IPS DF 6.9 (cell line): ENCODE measurements at places on chromosomes 4 and X.

- DNase-seq: no peak
Observed at GRCh38 chrX:84218726-84219125, 30.7 kb upstream of the RPS6KA6 start.

DNA sequence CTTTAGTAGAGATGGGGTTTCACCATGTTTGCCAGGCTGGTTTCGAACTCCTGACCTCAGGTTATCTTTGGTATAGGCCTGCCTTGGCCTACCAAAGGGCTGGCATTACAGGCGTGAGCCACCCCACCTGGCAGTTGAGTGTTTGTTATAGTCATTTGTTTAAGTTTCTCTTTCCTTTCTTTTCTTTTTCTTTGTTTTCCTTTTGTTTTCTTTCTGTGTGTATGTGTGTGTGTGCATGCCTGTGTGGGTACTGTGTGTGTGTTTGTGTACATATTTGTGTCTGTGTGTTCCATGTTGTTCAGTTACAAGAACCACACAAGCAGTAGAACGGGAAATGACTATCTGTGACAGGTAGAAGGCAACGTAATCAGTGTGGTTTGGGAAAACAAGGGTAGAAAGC lies 624.9 kb downstream of the FSTL5 start:
- DNase-seq: no peak

DNA sequence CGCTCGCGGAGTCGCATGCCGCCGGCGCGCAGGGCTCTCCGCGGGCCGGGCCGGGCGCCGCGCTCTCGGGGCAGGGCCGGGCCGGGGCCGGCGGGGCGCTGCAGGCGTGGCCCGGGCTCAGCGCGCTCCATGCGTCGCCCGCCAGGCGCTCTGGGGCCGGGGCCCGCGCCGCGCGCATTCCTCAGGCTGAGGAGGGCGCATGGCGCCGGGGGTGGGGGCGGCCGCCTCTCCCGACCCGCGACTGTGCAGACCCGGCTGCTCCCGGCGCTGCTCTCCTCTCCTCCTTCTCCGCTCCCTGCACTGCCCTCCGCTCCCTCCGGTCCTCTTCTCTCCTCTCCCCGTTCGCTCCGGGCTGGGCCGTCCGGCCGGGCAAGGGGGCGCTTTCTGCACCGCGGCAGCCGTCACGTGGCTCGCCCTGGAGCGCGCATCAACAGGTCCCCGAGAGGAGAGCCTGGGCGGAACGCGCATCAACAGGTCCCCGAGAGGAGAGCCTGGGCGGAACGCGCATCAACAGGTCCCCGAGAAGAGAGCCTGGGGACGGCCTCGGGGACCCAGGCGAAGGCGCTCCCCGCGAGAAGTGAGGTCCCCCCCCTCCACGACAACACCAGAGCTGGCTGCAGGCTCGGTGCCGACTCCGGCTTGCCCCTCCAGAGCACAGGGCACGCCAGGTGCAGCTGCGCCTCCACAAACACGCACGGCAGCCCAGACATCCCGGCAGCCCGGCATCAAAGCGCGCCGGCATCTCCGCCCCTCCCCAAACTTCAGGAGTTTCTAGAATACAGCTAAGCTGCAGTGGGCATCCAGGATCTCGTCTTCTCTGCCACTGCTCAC lies 12.9 kb downstream of the PPP2R3B start:
- no peak for DNase-seq

GRCh38 chr4:117821834-117822233 lies 212.5 kb upstream of the NDST3 start:
- DNase-seq: no peak

GRCh38 chrX:154602226-154602625 lies 16.9 kb downstream of the CTAG1B start:
- DNase-seq: no peak

GRCh38 chr4:105797225-105797624 lies 88.6 kb downstream of the GSTCD start:
- DNase-seq: no peak

DNA sequence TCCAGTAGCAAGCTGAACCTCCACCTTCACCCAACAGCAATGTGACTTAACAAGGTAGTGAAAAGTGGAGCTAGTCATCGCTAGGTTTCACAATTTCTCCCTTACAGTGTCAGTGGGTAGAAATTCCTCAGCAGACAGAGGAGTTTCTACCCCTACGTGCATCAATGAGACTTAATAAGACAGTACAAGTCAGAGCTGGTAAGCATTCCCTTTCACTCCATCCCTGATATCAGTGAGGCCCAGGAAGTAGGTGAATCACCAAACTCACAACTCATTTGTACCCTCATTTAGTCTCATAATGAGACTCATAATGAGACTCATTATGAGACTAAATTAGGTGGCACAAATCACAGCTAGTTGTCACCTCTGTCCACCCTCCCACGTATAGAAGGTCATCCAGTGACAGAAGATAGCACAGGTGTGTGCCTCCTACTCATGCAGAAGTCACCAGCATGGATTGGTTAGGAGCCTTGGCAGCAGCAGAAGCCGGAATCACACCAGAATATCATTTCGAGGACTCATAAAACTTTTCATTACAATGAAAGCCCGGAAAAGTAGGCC lies 50.8 kb upstream of the NUDT10 start:
- no peak for DNase-seq

GRCh38 chr4:128983771-128984485 lies 109.4 kb downstream of the SCLT1 start:
- DNase-seq: no peak

DNA sequence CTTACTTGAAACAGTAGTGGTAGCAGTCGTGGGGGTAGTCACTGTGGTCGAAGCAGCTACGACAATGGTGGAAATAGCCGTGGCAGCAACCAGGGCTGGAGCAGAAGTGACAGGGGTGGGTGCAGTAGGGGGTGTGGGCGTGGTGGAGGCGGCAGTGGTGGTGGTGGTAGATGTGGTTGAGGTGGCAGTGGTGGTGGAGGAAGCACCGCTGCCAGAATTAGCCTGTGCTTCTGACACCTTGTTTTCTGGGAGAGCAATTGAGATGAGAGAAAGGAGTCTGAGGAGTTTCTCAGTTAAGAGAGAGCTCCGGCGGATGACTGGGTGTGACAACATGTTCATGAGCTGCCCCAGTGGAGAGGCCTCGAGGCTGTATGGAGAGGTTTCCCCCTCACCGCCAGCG lies 113.5 kb upstream of the HSD17B10 start:
- DNase-seq: no peak

DNA sequence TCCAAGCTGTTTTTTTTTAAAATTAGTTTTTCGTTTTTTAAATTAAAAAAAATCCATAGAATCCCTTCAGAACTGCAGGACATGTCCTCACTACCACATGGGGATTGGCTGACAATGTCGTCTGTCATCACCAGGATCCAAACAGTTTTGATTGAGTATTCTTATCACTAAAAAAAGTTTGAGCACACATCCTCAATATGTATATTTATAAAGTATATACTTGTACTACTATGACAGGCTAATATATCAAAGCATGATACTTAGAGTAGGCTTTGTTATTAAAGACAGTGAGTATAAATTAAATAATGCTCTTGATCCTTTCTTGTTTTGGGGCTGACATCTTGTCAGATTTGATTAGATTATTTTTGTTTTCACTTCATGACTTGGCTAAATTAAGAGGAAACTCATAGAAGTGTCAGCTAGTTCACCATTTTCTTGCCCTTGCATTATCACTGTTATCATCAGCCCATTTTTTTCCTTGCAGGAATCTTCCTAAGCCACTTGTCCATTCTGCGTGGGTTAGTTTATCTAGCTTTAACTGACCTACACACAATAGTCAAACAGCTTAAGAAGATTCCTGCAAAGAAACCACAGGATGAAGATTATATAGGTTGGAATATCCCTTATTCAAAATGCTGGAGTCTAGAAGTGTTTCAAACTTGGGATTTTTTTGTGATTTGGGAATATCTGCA lies 92.8 kb downstream of the AMMECR1 start:
- DNase-seq: no peak

DNA sequence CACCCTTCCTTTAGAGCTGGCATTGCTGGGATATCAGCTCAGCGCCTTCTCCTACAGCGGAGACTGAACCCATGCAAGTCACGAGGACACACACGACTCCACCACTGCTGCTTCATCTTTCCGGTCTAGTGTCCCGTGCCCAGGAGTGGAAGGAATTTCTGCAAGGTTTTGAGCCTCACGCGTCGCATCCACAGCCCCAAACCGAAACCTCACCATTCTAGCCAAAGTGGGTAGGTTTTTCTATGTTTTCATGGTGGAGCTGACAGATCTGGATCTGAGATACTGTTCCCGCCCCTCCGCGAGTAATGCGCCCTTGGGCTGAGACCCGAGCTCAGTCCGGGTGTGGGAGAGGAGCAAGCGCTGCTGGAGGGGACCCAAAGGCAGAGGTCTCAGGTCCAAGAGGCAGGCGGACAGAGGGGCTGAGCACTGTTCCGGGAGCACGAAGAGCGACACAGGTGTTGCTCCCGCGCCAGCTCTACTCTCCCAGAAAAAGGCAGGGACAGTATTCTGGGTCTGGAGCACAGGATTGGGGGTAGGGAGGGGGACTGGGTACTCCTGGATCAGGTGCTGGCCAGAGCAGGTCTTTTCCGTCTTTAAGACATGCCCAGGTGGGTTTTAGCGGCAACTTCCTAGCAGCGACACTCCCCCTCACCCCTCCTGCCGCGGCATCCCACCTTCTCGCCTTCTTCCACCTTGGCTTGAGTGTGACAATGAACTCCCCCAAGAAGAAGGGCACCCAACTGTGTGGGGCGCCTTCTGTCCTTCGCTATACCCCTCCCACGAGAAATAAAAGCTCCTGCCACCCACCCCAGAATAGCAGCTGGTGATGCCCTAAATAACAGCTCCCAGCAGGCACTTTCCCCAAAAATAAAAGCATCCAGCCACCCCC lies 1.8 kb downstream of the EPHA5 start:
- no peak for DNase-seq

DNA sequence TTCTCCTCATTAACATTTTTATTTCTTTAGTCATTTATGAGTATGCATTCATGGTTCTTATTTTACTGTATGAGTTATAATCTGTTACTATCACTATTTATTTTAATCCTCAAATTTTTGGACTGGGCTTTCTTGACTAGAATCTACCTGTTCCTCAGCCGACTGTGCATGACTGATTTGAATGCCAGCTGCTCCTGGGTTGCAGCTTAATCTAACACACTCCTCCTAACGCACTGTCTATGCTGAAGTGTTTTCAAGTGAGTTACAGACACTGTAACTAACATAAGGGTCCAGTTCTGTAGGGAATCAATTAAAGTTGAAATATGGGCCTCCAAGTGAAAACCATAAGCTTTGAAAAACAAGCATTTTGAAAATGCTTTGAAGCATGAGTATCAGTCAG lies 137.4 kb upstream of the ARSJ start:
- DNase-seq: no peak

DNA sequence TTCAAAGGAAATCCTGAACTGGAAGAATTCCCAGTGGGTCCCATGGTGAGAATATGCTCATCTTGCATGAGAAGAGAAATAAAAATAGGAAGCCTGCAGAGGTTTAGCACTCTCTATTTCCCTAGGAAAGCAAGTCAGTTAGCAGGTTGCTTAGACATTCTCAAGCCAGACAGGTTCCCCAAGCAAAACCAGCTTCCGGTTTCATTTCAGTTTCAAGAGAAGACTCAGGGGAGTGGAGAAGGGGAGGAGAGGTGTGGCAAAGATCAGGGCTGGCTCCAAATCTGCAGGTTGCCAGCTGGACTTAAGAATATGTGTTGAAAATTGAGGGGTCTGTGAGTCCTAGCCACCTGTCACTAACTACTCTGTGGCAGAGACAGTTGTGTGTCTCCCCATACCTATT lies 107.5 kb downstream of the CLNK start:
- DNase-seq: no peak

DNA sequence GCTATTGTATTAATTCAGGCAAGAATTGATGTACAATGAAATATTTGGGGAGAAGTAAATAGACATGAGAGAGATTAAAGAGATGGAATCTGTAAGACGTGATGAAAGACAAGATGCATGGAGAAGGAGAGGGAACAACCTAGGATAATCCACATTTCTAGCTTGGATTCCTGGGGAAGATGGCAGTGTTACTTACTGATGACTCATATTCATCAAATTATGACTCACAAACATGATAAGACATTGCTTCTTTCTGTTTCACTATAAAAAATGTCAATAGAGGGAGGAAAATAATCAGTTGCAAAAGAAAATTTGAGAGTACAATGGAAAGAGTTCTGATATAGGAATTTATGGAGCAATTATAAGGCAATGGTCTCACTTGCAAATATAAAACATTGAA lies 104.1 kb upstream of the BMP3 start:
- DNase-seq: no peak

- DNase-seq: no peak
Observed at GRCh38 chrX:17024886-17025285, 78.4 kb downstream of the REPS2 start.

DNA sequence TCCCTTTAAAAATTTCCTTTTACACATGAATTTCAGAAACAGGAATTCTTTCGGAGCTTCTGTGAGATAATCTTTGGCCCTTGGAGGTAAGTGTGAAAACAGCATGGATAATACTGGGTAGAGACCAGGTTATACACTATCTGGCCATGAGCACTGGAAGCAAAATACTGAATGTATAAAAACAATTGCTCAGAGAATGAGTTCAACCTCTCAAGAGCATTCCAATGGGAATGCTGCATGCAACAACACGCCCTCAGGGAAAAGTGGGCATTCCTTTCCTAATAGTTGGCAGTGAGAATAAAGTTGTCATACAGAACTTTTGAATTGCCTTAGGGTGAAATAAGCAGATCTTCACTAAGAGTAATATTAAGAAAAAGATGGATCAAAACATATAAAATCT lies 574.8 kb upstream of the DIPK2B start:
- DNase-seq: no peak

- DNase-seq: no peak
Observed at GRCh38 chr4:169236873-169237626, 33.7 kb downstream of the SH3RF1 start.

- no peak for DNase-seq
Observed at GRCh38 chr4:112170451-112170993, 25.3 kb downstream of the FAM241A start.

DNA sequence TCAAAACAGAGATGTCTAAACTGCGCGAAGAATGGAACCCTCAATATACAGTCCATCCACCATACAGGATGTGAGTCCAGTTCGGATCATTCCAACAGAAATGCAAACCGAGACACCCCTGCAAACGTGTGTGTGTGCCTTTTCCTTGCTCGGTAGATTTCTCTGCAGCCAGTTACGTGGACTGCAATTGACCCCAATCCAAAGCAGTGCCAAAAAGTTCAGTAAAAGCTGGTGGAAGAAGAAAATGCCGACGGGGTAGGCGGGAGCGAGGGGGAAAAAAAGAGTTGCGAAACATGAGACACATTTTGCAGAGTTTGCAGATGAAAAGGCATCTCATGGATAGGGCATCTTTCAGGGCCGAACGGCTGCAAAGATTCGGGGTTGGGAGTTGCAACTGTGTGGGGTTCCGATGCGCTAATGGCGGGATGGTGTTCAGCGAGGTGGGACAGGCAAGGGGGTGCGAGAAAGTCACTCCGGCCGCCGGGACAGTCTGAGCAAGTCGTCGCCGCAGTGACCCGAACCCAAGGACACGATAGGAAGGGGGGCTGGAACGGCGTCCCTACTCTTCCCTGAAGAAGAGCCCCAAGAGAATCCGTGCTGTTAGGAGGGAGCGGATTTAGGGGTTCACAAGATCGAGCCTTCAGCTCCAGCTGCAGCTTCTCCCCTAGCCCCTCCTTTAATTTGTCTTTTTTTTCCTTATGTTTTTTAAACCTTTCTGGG lies 3.8 kb downstream of the PHOX2B start:
- DNase-seq: no peak
